ENCODE measurements at places on chromosomes 11 and 22. TPM values are rescaled to one million over a fixed set of nuclear protein-coding genes. Genes with fewer than 3 reads are reported as not detected.
A peak's percentile ranks its signal among the peaks of the same experiment; 100 is the strongest.

GRCh38 chr22:23144932-23145877 lies at the start of gene RAB36:
Gene RAB36, plus strand, starts transcription at chr22:23145477. Its CDS starts 1,140 bp downstream, at chr22:23146617.
- peak; percentile 97 for DNase-seq

DNA sequence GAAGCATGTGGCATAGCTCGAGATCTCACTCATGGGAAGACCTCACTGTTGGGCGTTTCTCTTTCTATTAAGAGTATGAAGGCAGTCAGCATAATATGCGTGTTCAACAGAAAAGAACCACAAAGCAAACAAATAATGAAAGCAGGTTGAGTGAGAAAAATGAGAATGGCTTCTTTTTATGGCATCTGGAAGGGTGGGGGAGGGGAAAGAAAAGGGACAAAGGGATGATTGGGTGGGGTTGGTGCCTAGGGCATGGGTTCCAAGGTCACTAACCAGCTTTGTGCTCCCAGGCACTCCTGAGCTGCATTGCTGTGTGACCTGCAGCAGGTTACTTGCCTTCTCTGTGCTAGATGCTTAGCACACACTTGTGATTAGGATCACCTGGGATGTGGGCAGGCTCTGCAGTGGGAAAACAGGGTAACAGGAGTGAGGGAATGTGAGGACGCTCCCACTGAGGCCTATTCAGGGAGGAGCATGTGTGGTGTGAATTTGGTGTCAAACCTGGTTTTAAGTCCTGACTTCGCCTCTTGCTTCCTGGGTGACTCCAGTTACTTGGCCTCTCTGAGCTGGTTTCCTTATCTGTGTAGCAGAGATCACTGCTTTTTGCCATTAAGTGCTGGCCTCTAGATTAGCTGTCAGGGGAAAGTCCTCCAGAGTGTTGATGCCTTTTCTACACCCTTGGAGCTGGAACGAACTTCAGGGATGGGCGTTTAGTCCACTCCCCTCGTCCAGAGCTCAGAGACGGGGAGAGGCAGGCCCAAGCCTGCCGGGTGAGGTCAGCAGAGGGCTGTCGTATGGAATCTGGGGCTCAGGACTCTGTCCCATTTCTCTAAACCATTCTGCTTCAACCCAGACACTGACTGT lies 74.8 kb downstream of the KIAA1671 start:
- no peak for DNase-seq

- DNase-seq: peak; percentile 76
These were observed 17.0 kb upstream of the DDX10 start for GRCh38 chr11:108647701-108648527.

DNA sequence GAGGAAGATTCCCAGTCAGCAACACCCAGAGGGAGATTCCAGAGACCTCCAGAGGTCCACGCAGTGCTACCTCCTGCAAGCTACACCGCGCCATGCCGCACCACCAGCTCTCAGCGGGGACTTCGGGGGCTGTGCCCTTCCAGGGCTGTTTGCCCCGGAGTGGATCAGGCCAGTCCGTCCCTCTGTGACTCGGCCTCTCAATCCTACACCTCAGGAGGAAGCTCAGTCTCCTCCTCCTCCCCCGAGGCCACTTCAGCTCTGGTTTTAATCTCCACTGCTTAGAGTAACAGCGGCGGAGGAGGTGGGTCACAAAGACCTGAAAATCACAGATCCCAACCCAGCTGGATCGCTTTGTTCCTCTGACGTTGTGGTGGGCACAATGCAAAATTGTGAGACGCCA lies 68.6 kb downstream of the PHF21B start:
- DNase-seq: peak; percentile 7

DNA sequence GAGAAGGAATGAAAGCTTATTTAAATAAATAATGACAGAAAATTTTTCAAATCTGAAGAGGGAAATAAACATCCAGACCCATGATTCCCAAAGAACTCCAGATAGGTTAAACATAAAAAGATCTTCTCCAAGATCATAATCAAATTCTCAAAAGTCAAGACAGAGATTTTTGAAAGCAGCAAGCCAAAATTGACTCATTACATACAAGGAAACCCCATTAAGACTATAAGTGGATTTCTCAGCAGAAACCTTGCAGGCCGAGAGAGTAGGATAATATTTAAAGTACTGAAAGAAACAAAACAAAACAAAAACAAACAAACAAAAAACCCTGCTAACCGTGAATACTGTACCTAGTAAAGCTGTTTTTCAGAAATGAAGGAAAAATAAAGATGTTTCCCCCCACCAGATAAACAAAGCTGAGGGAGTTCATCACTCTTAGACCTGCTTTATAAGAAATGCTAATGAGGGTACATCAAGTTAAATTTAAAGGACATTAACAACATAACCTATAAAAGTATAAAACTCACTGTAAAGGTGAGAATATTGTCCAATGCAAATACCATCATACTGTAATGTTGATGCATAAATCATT lies 412.2 kb downstream of the INSC start:
- no peak for DNase-seq

DNA sequence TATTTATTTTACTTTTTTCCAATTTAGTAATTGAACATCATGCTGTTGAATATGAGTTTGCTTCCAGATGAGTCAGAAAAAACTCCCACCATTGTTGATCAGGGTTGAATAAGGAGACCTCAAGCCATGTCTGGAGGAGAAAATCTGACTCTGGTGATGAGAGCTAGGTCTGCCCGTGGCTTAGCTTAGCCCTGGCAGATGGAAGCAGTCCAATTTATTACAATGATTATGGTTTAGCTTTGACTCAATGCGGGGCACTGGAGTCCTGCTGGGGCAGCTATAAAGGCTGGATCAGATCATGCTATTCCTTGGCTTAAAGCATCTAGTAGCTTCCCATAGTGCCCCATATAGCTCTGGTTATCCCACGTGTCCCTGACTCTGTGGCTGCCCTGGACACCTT lies 506.5 kb downstream of the MN1 start:
- DNase-seq: no peak

DNA sequence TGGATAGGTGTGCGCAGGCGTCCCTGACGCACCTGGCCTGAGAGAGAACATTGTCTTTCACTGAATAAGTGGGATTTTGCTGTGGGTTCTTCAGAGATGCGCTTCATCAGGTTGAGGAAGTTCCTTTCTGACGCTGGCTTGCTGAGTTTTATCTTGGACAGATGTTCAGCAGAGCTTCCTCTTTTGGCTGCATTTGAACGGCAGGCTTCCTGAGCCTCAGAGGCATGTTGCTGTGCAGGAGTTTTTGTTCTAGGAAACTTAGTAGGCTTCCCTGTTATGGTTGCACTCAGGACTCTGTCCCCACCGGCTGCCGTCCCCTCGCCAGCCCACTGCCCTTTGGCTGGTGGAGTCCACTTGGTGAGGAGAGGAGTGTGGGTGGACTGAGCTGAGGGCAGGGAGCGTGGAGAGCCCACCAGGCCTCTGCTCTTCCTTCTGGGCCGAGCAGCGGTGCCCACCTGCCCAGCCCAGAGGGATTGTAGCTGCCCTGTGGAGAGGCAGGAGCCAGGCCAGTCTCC lies 17.2 kb downstream of the FRMD8 start:
- peak; percentile 45 for DNase-seq

- peak; percentile 82 for DNase-seq
These were observed 975 bp upstream of the MDK start for GRCh38 chr11:46380340-46381047.

DNA sequence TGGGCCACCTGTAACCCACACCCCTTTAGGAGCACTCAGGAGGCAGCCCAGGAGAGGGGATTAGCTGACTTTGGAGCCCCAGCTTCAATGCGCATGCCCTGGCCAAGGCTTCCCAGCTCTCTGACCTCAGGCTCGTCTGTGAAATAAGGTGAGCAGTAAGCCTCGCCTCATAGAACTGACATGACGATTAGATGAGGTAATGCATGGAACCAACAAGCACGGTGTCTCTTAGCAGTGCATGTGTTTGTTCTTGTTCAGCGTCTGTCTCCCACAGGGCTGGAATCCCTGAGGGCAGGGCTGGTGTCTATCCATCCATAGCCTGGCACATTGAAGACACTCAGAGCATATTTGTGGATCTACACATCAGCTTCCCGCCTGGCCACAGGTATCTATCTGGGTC lies 415.4 kb downstream of the MN1 start:
- DNase-seq: no peak

DNA sequence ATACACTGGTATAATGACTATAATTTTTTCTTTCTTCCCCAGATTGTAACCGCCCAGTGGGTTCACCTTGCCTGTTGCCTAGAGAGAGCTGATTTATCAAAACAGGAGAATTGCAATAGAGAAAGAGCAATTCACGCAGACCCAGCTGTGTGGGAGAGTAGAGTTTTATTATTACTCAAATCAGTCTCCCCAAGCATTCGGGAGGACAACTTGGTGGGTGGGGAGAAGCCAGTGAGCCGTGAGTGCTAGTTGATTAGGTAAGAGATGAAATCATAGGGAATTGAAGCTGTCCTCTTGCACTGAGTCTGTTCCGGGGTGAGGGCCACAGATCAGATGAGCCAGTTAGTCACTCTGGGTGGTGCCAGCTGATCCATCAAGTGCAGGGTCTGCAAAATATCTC lies 73.2 kb downstream of the SLC35F2 start:
- DNase-seq: no peak

GRCh38 chr22:20987375-20987774 lies 5.3 kb downstream of the LZTR1 start:
- no peak for DNase-seq

- peak; percentile 43 for DNase-seq
These were observed 69.2 kb downstream of the SCUBE1 start for GRCh38 chr22:43273902-43274484.

DNA sequence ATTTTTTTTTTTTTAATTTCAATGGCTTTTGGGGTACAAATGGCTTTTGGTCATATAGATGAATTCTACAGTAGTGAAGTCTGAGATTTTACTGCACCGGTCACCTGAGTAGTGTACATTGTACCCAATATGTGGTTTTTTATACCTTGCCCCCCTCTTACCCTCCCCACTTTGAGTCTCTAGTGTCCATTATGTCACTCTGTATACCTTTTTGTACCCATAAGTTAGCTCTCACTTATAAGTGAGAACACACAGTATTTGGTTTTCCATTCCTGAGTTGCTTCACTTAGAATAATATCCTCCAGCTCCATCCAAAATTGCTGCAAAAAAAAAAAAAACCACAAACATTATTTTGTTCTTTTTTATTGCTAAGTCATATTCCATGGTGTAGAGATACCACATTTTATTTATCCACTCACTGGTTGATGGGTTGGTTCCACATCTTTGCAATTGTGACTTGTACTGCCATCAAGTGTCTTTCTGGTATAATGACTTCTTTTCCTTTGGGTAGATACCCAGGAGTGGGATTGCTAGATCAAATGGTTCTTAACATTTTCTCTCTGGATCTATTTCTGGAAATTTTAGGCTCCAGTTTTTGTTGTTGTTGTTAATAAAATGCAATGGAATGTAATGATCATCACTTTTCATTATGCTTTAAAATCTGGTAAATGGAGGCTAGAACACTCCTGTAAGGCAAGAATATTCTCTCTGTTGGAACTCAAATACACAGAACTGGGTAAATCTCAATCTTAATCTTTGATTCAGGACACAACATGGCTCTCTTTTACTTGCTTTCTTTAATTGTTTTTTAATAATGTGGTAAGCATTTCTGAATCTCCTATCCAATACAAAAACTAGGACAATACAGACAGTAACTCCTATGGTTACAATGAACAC lies 10.3 kb downstream of the NEAT1 start:
- no peak for DNase-seq

DNA sequence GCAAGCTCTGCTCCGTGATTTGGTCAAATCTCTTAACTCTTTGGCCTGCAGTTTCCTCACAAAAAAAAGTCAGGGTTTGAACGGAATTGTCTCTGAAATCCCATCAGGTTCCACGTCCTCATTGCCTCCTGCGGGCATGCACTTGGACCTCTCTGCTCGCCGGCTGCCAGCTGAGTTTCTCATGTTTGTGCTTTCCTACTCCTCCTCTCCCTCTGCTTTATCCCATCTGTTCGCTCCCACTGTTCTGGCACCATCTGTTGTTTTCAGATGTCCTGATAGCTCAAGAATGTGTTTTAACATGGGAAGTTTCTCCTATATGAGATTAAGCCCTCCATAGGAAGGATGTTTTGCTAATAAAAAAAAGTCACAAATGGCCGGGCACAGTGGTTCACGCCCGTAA lies 49.4 kb upstream of the ARHGAP42 start:
- DNase-seq: no peak

The OR52E8 gene
- total RNA-seq: not detected

The CDON gene
- 5.8 TPM for total RNA-seq

The STARD10 gene
- total RNA-seq: 54.2 TPM

The RHOG gene
- total RNA-seq: 22.4 TPM

The SLC6A5 gene
- not detected for total RNA-seq

All from heart left ventricle (tissue), 16 donors.